ENCODE measurements at places on chromosomes 16 and 17.

GRCh38 chr16:71537643-71538042 is 11.4 kb downstream of the CHST4 start:
- peak; percentile 21 for DNase-seq

GRCh38 chr17:11997972-11998233 is 628 bp upstream of the ZNF18 start:
- DNase-seq: no peak

- no peak for DNase-seq
Observed at GRCh38 chr17:76405607-76405966, 21.2 kb downstream of the SPHK1 start.

- peak; percentile 41 for DNase-seq
Observed at GRCh38 chr17:6660805-6661463, 9.4 kb downstream of the C17orf100 start.

GRCh38 chr17:53736516-53737240 is 86.0 kb upstream of the KIF2B start:
- DNase-seq: no peak
